ENCODE measurements at places on chromosomes 5 and 9.
A peak's percentile ranks its signal among the peaks of the same experiment; 100 is the strongest.

DNA sequence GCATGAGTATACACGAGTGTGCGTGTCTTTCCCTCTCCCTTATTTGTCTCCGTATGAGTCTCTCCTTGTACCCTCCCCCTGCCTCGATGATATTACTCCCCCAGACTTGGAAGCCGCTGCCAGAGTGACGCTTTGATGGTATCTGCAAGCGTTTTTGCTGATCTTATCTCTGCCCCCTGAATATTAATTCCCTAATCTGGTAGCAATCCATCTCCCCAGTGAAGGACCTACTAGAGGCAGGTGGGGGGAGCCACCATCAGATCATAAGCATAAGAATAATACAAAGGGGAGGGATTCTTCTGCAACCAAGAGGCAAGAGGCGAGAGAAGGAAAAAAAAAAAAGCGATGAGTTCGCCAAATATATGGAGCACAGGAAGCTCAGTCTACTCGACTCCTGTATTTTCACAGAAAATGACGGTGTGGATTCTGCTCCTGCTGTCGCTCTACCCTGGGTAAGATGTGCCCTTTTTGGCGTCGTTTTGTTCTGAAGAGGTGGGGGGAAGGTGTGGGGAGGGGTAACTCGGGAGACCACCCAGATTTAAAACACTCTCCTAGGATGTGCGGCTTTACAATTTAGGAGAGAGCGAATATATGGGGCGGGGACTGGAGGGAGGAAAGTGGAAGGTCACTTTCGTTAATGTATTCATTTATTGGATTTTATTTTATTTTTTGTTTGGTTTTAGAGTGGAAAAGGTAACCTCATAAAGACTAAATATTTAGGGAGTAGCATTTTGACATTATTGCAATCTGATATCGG is at the start of gene GABRG2:
GABRG2 (plus strand) TSS at position 119 of the 757 bp plus-strand sequence; CDS start at position 346, 227 bp downstream.
- DNase-seq, result no peak

DNA sequence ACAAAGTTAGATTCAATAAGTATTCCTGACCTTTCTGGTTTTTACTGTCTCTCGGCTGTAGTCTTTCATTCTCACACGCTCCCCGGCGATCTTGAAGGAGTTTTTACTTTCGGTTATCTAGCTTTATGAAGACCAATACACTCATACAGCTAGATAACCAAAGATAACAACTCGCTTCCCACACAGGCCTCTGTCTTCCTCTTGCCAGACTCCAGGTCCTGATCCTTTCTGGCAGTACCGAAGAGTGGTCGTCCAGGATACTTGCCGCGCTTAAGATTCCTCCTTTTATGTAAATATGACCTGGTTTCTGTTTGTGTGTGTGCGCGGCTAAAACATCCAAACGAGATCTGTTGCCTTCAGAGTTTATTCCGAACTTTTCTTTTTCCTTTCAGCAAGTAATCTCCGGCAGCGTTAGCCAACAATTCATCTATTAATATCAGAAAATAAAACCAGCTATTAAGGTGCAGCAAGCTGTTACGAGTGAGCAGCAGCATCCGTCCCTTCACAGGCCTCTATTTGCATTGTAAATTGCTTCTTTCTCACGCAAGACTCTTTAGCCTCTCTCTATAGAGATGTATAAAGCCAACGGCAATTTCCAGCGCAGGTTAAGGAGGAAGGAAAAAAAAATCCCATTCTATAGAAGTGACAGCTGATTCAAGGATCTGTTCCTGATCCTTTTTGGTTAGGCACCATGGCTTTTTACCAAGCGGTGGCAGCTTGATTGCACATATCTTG is 216.1 kb downstream of the MEF2C start:
- no peak for DNase-seq

GRCh38 chr9:98172604-98173003 is 19.8 kb downstream of the CORO2A start:
- no peak for DNase-seq

DNA sequence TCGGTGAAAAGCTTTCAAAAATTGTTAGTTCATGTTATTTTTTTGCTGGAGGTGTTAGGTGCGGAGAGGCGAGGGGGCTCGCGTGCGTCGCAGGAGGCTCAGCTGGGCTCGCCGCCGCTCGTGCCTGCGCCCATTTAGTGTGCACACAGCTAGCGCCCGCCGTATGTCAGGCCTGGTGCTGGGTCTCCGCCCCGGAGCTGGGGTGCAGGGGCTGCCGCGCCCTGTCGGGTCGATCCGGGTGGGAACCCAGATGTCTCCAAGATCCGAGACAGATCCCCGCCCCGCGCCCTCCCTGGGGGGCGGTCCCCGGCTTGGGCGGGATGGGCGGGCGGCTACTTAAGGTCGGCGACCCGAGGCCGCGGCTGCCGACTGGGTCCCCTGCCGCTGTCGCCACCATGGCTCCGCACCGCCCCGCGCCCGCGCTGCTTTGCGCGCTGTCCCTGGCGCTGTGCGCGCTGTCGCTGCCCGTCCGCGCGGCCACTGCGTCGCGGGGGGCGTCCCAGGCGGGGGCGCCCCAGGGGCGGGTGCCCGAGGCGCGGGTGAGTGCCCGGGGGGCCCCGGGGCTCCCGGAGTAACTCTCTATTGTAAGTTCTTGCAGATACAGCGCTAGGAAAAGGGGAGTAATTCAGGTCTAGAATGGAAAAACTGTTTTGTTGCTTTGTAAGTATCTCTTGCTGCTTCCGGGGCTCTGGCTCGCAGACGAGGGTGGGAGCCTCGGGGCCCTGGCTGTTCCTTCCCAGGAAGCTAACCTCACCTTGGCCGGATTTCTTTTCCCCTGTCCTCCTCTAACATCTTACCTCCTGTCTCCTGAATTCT is 31.7 kb downstream of the GSN start:
- DNase-seq, result peak; percentile 61

DNA sequence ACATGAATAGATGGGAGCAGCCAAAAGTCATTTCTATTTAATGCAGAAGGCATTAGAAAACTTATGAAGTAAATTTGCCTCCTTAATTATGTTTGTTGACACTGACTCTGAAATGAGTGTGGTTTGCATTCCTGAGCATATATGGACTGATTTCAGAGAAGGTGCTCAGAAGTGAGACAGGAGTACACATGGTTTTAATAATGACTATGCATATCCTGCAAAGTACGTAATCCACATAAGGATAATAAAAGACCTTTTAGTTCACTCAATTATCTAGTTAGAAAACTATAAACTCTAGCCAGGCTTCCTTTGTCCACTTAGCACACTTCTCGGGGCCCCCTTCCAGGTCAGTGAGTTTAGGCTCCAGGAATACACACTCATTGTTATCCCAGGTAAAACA is 75.7 kb upstream of the SNX2 start:
- no peak for DNase-seq

- no peak for DNase-seq
These were observed 844 bp upstream of the MCCC2 start for GRCh38 chr5:71586052-71586940.

DNA sequence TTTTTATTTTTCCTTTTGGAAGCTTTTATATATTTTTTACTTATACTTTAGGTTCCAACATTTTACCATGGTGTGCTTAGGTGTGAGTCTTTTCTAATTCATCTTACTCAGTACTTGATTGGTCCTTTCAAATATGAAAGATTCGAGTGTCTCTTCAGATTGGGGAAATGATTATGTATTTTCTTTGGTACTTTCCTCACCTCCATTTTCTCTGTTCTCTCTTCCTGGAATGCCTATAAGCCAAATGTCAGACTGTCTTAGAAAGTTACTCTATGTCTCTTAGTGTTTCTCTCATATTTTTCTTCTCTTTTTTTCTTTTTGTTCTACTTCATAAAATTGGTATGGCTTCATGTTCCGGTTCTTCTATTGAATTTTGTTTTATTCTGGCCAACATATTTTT is 119.6 kb upstream of the SV2C start:
- DNase-seq, result no peak

DNA sequence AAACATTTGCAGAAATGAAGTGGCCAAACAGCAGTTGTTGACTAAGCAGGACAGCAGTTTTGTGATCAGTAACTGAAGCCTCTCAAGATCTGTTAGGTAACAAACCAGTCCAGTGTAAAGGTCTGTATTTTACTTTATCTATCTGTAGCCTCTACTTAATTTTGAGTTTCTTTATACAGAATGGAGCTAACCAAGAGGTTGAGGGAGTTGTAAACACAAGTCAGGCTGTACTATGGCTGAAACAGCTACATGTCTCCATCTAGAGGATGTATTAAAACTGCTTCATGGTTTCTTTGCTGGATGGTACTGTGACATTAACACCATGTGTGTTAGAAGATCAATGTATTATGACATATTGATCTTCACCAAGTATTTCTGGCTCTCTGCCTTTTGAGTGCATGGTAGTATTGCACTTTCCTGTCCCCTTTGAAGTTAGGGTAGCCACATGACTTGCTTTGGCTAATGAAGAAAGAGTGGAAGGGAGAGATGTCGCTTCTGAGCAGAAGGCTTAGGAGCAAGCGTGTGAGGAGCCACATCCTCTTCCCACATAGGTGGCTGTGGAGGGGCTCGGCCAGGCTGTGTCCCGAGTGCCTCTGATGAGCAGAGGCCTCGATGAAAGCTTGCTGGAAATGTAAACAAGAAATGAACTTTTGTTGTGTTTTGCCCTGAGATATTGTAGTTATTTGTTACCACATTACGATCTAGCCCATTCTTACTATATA is 105.6 kb upstream of the PCA3 start:
- DNase-seq, result no peak

DNA sequence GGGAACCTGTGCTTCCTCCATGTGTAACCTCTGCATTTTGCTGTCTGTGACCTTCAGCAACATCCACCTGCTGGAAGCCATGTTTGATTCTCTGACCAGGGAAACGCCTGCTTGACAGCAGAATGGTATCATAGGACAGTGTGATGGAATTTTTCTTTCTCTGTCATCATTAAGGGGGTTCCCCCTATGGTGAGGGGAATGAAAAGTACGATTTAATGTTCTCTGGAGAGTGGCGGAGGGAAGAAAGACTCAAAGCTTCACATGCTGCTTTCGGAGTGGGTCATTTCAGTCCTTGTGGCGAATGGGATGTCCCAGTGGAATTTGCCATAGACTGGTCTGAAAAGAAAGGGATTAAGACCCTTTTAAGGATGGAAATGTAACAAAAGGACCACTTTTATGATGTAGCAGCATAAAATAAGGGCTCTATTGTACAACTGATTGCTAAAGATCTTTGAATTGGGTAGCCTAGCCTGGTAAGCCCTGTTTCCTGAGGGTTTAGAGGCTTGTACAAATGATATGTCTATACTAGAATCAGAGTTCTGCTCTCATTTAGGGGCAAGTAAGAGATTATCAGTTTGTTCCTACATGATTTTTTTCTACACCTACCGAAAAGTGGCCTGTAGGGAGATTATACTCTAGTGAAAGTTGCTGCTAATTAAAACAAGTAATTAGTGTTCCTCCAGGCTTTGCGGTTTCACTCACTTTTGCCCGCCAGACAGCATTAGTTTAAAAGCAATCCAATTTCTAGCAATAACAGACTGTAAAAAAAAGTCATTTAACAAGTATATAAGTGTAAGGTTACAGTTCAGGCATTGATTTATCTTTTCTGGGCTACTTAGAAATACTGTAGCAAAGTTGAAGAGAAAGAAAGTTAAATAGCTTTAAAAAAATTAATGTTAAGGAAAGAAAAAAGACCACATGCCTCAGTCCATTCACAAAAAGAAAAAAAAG is 904.5 kb downstream of the NR2F1-AS1 start:
- DNase-seq, result no peak

DNA sequence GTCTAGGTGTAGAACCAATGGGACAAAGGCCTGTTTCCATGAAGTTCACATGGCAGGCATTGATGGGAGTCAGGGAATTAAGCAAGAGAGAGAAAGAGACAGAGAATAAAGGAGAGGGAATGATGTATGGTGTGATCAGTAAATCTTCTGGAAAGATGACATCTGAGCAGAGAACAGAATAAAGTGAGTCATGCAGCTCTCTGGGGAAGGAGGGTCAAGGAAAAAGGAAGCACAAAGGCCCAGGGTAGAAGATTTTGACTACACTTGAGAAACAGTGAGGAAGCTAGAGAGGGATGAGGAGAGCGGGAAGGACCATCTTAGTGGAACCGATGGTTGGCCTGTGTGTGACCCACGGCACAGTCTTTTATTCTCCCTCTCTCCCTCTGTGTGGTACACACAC is 425.9 kb downstream of the SPOCK1 start:
- DNase-seq, result no peak

- DNase-seq, result no peak
These were observed 314.7 kb upstream of the GRAMD2B start for GRCh38 chr5:126108470-126108869.

DNA sequence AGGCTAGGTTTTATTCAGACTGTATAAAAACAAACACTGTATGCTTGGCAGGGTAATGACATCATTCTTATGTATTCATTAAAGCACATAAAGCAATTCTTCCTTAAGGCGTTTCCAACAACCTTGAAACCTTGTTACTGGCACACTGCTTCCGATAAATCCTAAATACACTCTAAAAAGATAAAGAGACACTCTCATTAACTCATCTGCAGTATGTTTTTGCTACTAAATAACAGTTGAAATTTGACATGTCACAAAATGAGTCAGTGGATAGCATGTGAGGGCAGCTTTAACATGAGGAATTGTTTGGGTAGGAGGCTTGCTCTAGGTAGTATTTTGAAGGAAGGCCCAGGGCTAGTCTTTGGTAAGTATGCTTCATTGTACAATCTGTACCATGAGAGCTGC is 13.7 kb downstream of the YIPF5 start:
- no peak for DNase-seq

DNA sequence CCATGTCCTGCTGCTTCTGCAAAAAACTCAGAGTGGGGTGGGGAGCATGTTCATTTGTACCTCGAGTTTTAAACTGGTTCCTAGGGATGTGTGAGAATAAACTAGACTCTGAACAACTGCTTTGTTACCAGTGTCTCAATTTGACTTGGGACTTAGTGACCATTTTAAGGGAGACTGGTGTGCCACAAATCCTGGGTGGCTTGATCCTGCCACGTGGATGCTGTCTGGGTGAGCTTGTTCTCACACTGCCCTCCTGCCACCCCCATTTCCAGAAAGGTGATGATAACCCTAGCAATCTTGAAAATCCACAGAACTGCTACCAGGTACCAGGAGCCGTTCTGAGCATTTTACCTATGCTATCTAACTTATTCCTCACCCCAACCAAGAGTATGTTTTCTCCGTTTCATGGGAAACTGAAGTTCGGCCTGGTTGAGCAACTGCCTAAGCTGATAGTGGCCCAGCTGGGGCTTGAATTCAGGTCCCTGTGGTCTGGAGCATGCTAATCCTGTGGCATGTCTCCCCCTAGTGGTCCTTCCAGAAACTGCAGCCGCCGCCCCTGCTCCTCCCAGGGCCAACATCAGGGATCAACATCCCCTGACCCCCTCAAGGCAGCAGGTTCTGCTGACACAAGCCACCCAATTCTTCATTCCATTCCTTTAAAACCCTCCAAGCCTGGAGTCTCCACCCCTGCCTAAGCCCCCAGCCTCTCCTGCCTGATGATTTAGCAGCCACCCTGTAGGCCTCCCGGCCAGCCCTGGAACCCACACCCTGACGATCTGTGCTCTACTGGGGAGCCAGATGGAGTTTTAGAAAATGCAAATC is 2.8 kb downstream of the IL3 start:
- DNase-seq, result peak; percentile 84

Data from left colon (tissue), 2 donors.